Occipital lobe (tissue), 3 donors: ENCODE measurements at places on chromosomes 13 and 19.

- no peak for DNase-seq
Observed at GRCh38 chr19:51750400-51751094, 1.1 kb downstream of the FPR1 start.

DNA sequence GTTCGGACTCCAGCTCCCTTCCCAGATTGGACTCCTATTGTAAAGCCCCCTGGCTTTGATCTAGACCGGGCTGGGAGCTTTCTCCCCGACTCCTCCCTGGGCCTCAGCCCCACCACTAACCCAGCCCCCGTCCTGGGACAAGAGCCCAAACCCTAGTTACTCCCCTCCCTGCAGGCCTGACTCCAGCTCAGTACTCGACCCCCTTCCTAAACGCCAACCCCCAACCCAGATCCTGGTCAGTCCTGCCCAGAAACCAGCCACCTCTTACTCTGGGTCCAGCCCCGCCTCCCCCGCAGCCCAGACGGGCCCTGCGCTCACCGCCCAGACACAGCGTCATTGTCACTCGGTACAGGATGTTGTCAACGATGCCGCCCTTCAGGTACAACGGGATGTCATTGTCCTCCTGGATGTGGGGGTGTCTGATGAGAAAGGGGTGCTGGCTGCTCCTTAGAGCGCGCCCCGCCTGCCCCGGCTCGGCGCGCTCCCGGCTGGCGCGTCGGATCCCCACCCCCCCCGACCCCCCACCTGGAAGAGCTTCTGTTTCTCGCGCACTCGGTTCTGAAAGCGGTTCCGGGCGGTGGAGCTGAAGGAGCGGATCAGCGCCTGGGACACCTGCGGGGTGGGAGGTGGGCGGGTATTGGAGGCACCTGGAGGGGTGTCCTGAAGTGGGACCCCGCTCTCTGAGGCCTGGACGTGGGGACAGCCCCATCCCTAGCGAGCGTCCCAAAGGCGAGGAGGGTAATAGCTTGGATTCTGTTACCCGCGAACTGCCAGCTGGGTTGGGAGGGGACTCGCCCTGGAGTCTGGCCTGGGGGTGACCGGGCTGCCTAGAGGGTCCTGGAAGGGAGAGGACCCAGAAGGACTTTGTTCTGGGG, 866 bp downstream of the COX7A1 start:
- no peak for DNase-seq

GRCh38 chr19:42024622-42025111, 30.6 kb upstream of the ATP1A3 start:
- DNase-seq: no peak

DNA sequence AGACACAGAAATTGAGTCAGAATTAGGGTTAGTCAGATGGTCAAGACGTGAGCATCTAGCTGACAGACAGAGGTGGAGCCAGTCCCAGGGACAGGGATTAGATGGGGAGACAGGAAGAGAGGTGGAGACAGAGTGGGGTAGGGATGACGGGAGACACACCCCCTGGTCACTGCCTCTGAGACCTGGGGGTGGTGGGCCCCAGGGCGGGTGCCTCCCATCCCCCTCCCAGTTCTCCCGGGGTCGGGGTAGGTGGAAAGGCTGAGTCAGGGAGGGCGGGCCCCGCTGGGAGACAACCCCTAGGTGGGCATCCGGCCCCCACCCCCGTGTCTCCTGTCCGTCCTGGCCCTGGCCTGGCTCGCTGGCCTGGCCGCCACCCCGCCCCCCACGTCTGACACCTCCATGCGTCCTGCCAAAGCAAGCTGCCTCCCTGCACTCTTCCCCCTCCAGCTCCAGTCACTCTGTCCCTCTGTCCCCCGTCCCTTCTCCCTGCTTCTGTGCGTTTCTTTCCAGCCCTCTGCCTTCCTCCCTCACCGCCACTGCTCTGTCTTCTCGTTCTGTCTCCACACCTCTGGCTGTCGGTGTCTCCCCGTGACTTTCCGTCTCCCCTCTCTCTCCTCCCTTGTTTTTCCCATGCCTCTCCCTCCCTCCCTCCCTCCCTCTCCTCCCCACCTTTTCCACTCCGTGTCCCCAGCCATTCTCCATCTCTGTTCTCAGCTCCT, 15.1 kb downstream of the CCDC97 start:
- DNase-seq: no peak

- no peak for DNase-seq
Observed at GRCh38 chr19:37220383-37220782, 2.4 kb downstream of the ZNF383 start.

DNA sequence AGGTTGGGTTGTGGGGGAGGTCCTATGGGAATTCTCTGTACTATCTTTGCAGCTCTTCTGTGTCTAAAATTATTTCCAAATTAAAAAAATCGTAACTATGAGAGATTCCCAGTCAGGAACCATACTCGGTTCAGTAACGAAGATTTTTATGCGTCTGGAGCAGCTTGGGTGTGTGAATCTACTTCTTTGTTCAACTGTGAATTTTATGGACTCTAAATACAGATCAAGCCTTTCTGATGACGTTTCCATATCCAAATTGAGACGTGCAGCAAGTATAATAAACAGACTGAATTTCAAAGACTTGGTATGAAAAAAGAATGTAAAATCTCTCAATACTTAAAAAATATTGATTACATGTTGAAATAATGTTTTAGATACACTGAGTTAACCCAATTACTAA, 30.9 kb downstream of the MLLT1 start:
- DNase-seq: no peak
